Frontal cortex (tissue), 4 donors: ENCODE measurements at places on chromosomes 2 and 18. TPM values are rescaled to one million over a fixed set of nuclear protein-coding genes. Genes with fewer than 3 reads are reported as not detected.

DNA sequence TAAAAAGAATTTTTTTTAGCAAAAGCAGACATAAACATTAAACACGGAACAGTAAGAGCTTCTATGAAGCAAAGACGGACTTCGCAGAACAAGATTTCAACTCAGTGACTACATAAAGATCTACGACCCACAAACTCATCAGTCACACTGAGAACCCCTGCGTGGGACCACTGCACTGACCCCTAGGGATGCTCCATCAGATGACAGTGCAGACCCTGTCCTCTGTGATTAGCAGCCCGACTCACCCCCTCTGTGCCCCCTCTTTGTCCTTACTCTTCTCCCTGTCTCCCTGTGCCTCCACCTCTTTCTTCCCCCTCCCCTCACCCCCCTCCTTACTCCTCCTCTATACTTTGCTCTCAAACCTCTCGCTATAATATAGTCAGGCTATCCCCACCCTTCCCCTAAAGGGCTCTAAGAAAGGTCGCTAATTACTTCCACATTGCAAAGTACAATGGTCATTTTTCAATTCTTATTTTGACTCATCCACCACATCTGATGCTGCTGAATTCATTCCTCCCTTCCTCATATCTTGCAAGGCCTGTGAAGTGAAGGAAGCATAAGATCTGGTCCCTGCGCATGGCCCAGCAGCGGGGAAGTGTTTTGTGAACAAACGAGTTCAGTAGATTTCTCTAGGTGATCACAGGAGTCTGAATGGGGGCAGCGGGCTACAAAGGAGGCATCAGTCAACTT is 89.3 kb downstream of the CABYR start:
- DNase-seq, result no peak

DNA sequence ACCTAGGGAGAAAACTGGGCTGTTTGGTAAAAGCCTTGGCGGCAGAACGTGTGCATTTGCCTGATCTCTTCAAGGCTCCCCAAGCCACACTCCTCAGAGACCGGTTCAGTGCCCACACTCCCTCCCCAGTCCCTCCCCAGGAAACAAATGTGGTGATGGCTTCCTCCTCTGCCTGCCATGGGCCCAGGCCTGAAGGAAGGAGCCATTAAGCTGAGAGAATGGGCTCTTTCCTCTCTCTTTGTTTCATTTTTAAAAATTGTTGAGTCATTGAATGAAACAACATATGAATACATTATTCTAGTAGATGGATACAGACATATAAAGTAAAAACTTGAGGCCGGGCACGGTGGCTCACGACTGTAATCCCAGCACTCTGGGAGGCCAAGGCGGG is 50.6 kb upstream of the YWHAQ start:
- DNase-seq, result no peak

The REG1A gene
- not detected for total RNA-seq

GRCh38 chr18:63907664-63908063 is at the start of gene SERPINB10:
Gene SERPINB10 (plus strand): TSS chr18:63907958. CDS start chr18:63915511, 7,553 bp downstream.
- no peak for DNase-seq

DNA sequence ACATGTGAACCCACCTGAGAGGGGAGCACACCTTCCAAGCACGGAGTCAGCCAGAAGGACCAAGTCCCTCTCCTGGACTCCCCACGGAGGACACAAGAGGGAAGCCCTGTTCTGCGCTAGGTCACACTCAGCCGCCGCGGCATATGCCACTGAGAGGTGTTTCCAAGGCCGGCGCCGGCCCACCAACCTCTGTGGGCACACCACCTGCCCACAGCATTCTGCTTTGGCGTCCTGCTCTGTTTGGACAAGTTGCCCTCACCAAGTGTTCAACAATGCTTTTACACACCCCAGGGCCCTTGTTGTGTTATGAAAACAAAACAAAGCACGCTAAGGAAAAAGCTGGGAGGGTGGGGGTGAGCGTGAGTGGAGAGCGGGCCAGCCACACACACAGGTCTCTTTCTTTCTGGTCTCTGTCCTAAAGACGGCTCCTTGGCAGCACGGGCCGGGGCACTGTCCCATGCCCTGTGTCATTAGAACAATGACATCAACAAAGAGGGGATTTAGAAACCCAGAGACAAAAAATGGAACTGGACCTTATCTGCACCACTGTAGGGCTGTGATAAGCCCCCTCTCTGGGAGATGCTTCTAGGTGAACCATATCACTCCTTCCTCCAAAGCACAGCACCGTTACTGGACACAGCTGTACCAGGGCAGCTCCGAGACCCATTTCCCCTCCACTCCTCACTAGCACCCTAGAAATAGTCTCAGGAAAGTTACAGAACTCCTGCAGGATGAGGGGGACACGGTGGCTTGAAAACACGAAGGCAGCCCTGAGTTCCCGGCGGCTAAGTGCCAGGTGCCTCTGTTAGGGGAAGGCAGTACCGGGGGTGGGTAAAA is 17.0 kb downstream of the SMAD7 start:
- no peak for DNase-seq

The SERPINB2 gene
- total RNA-seq, result not detected

The FOXI3 gene
- total RNA-seq, result 0.41 TPM

DNA sequence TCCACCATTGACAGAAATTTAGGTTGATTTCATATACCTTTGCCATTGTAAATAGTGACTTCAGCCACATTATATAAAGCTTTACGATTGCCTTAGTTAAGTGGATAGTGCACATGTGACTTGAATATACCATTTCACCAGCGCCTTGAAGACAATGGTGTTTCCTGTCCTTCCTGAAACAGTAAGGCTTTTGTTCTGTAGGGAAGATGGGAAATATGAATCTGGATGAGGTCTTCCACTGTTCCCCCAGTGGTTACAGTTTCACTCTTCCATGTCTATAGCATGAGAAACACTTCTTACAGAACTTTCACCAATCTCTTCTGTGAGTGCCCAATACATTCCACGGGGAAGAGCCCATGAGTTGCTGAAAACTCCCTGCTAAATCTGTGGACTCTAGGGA is 240.5 kb downstream of the TRIB2 start:
- no peak for DNase-seq

- no peak for DNase-seq
Observed at GRCh38 chr18:69031571-69031970, 233.7 kb downstream of the CCDC102B start.
